ENCODE measurements at places on chromosomes 1 and 21. TPM values are rescaled to one million over a fixed set of nuclear protein-coding genes. Genes with fewer than 3 reads are reported as not detected.

GRCh38 chr1:228998179-228998578 lies 262.9 kb downstream of the RHOU start:
- no peaks in the 10 kb centered on the region for H3K36me3 ChIP-seq
- no peak overlapping the region for H3K27ac ChIP-seq

GRCh38 chr1:154478639-154479038 lies 23.4 kb upstream of the TDRD10 start:
- H3K4me1 ChIP-seq, result peaks cover 14% of the 10 kb centered on the region
- no peak overlapping the region for H3K4me3 ChIP-seq
- no peak for DNase-seq
- peaks cover 4% of the 10 kb centered on the region for H3K27me3 ChIP-seq

Gene SPAG17
- not detected for total RNA-seq

- DNase-seq, result no peak
- H3K27me3 ChIP-seq, result peaks cover 33% of the 10 kb centered on the region
- no peak overlapping the region for H3K4me3 ChIP-seq
Measured at GRCh38 chr21:45600248-45600647, 43.3 kb upstream of the PCBP3 start.
